ENCODE measurements at places on chromosomes 13 and 19. TPM values are rescaled to one million over a fixed set of nuclear protein-coding genes. Genes with fewer than 3 reads are reported as not detected.

DNA sequence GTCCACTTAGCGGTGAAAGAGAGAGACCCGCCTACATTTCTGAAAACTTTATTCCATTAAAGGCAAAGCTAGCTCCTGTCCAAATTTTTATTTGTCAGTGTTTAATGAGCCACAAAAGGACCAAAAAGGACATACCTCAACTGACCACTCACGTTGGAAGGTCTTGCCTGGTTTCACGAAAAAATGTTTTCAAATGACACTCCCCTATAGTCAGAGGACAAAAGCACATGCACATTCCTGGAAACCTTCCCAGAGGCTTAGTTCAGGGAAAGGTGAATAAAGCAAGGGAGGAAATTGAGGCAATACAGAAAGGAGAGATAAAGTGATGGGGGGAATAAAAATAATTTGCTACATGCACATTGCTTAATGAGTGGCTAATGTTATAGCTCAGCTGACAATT lies 55.6 kb downstream of the DOCK9 start:
- no peak for DNase-seq

DNA sequence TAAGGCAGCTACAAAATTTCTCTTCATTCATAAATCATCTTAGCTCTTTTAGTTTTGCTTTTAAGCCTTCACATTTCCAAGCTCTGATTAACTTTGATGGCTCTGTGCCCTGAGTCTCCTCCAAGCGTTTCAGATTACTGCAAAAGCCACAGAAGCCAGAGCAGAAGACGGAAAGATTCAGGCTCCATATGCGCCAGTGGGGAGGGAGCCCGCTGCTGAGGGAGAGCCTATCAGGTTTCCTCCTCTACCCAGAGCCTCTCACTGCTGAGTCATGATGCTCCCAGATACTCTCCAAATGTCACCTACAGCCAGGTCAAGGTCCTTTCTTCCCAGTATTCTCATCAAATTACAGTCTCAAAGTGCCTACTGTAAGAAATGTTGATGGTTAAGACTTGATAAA lies 193.6 kb downstream of the RAP2A start:
- peak; percentile 47 for DNase-seq

GRCh38 chr13:112869202-112870050 lies 99.6 kb upstream of the MCF2L start:
- DNase-seq, result no peak

ZNF835 gene
- total RNA-seq, result 3.9 TPM

CDC42EP5 gene
- 77.0 TPM for total RNA-seq

Data from ureter (tissue), 1 donor.